Skin of body (tissue), 3 donors: ENCODE measurements at places on chromosomes 16 and 17.

- peak; percentile 54 for DNase-seq
Observed at GRCh38 chr16:69804297-69804696, 42.2 kb downstream of the WWP2 start.

GRCh38 chr17:8222380-8222629, 11.9 kb upstream of the AURKB start:
- no peak for DNase-seq

DNA sequence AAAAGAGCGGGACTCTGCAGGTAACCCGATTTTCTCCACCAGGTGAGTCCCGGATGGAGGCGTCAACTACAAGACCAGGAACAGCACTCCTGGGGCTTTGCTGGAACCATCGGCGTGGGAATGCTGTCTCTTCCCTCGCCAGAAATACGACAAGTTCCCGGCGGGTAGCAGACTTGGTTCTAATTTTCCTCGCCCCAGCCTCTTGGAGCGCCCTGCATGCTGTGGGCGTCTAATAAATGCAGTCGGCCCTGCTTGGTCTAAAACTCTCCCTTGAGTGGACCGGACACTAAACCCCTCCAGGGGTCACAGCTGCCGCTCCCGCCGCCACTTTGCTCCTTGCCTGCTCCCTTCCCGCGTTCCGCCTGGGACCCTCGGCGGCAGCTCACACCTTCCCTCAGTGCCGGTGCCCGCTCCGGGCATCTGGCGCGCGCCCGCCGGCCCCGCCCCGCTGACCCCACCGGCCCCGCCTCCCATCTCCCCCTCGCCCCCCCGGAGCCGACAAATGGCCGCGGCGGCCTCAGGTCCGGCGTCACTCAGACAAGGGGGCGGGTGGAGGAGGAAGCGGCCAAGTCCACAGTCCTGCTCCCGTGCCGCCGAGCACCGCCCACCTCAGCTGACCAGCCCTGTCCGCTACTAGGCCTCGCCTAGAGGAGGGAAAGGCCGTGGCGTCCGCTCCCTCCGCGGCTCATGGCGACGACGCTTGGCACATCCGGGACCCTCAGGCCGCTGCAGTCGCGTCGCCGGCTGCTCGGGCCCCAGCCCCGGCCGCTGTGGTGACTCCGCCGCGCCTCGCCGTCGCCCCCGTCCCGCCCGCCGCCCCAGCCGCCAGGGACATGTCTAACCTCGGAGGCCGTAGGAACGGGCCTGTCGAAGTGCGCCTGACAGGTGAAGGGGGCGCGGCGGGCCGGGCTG, 65.8 kb downstream of the KPNA2 start:
- peak; percentile 58 for DNase-seq

DNA sequence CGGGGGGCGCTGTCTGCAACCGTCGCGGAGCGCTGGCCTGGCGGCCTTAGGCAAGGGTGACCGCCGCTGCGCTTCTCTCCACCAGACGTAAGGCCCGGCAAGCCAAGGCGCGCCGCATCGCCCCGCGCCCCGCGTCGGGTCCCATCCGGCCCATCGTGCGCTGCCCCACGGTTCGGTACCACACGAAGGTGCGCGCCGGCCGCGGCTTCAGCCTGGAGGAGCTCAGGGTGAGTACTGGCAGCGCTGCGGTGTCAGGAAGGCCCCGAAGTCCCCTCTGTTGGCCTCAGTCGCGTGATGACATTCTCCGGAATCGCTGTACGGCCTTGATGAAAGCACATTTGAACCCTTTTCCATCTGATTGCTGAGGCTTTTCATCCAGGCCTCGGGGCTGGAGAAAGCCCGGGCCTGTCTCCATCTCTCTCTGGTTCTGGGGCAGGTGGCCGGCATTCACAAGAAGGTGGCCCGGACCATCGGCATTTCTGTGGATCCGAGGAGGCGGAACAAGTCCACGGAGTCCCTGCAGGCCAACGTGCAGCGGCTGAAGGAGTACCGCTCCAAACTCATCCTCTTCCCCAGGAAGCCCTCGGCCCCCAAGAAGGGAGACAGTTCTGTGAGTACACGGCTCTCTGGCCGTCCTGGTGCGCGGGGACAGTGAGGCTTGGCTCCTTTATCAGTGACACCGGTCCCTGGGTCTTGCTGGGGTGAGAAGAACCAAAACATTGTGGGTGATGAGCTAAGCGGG, 831 bp downstream of the RPL13 start:
- no peak for DNase-seq

- no peak for DNase-seq
Observed at GRCh38 chr17:55743103-55743679, 7.7 kb upstream of the PCTP start.

DNA sequence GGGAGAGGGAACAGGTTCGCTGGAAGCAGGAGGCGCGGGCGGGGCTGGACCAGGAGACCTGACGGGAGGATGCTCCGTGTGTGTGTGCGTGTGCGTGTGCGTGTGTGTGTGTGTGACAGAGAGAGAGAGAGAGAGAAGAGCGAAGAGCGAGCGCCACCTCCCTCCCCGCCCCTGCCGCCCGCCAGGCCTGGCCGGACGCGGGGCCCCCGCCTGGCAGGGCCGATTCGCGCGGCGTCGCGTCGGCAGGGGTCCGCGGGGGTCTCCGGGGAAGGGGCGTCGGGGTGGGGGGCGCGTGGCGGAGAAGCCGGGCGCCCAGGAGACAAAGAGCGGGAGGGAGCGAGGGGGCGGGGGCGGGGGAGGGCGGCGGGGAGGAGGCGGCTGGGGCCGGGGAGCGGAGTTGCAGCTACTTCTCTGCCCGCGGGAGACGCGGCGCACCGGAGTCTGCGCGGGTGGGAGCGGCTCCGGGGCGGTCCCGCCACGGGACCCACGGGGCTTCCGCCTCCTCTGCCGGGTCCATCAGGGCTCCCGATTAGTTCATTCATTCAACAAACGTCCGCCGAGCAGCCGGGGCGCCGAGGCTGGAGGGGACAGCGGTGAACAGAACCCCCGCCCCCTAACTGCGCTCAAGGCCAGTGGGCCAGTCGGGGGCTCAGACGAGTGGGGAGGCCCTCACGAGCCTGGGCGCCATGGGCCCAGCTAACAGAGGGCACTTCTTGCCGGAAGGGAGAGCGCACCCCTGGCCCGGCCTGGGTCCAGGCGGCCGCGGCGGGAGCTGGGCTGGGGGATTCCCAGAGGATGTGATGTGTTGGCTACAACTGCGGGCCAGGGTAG, at the start of gene SAMD14:
Gene SAMD14 (minus strand): TSS at position 433 of the 831 bp plus-strand sequence. CDS start 5,201 bp downstream, outside the sequence.
- DNase-seq, result no peak

GRCh38 chr16:77679901-77680300, 42.4 kb upstream of the NUDT7 start:
- peak; percentile 72 for DNase-seq

DNA sequence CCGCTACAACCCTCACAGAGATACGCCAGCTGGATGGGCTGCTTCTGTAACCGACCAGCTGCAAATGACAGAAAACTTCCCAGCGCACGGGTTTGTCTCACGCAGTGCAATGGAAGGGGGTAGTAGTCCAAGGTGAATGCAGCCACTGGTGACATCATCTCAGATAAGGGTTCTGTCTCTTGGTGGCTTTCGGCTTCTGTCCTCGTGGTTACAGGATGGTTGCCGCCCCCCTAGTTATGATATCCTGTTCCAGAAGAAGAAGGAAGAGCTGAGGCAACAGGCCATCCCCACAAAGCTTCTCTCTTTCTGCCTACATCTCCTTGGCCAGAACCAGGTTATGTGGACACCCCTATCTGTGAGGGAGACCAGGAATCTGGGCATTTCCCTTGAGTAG, 40.3 kb upstream of the BAHCC1 start:
- DNase-seq, result no peak

DNA sequence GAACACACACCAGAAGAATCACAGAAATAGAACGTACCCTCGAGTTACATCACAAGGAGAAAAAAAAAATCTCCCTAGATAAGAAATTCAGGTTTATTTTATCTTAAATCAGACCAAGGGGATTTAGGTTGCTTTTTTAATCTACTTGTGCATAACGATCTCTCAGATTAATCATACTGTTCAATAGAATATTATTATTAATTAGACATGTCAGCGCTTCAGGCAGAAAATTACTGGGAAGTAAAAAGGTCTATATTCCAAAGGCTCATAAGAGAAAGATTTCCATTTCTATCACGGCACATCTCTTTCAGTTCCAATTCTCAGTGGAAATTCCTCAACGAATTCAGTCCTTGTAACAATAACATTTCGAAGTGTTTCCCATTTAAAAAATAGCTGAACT, 77.7 kb upstream of the PSMD7 start:
- no peak for DNase-seq

DNA sequence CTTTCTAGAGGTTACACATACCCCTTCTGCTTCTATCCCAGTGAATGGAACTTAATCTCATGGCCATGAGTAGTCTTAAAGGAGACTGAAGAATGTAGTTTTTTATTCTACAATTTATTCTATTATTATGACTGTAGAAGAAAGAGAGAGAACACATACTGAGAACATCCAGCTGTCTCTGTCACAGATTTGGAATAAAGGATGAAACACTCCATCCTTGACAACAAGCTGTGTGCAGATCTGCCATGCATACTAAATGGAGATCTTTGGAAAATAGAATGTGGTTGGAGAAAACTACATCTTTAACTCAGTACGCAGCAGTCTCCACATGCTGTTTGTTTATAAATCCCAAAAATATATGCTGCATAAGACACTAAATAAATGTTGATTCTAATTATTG, 54.1 kb upstream of the NUDT7 start:
- DNase-seq, result no peak

GRCh38 chr16:74997042-74997491, 1.8 kb upstream of the ZNRF1 start:
- no peak for DNase-seq

- no peak for DNase-seq
Observed at GRCh38 chr17:39271546-39271945, 45.8 kb upstream of the STAC2 start.

- DNase-seq, result no peak
Observed at GRCh38 chr17:48294020-48294805, 135.8 kb downstream of the SKAP1 start.

- DNase-seq, result no peak
Observed at GRCh38 chr17:16407911-16408588, 7.3 kb upstream of the TRPV2 start.

- no peak for DNase-seq
Observed at GRCh38 chr17:77555121-77555591, 403.3 kb upstream of the TNRC6C start.

DNA sequence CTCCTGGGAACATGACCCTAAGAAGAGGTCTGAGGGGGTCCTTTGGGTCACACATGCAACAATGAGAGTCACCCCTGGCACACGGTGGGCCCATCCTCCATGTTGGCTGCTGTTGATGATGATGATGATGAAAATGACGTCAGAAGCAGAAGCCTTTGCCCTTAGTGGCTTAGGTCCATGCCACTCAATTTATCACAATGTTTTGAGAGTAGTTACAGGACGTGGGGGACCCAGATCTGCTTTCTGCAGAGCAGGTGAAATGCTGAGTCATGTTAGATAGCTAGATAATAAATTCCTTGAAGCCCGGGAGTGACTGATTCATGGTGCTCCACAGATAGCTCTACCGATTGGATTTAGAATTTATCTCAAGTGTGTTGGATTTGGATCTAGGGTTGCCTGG, 53.9 kb downstream of the VPS35L start:
- no peak for DNase-seq

DNA sequence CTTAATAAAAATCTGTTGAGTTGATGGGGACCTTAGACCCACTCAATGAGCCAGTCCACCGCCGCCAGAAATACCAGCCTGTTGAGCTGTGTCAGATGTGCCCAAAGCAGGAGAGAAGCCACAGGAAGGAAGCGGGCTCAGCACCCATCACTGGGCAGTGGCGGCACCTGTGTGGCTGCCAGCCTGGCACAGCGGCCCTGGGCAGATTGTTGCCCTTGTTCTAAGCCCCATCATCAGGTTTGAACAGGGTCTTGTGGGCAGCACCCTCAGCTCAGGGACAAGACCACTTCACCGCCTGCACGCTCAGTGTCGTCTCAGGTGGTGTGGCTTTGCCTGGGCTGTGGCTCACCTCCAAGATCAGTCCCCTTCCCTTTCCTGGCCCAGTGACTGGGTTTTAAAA, 9.3 kb downstream of the ENDOV start:
- no peak for DNase-seq

DNA sequence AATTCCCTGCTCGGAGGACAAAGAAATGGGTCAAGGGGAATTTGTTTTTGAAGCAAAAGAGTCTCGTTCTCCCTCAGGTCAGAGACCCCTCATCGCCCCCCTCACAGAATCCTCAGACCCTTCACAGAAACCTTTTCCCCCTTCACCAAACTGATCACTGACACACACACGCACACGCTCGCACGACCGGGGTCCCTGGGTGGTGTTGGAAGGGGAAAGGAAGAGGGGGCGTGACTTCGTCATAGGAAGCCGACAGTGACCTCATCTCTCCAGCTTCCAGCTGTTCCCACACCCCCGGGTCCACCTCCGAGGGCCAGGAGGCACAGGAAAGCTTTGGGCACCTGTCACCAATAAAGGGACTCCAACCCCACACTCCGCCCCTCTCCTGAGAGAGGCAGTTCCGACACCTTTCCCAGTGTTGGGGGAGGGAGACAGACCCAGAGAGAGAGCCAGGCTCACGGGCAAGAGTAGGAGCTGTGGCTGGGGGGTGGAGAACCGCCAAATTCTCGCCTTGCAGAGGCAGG, 1.2 kb downstream of the ASGR1 start:
- no peak for DNase-seq

- no peak for DNase-seq
Observed at GRCh38 chr16:84509032-84509950, 4.8 kb upstream of the MEAK7 start.

DNA sequence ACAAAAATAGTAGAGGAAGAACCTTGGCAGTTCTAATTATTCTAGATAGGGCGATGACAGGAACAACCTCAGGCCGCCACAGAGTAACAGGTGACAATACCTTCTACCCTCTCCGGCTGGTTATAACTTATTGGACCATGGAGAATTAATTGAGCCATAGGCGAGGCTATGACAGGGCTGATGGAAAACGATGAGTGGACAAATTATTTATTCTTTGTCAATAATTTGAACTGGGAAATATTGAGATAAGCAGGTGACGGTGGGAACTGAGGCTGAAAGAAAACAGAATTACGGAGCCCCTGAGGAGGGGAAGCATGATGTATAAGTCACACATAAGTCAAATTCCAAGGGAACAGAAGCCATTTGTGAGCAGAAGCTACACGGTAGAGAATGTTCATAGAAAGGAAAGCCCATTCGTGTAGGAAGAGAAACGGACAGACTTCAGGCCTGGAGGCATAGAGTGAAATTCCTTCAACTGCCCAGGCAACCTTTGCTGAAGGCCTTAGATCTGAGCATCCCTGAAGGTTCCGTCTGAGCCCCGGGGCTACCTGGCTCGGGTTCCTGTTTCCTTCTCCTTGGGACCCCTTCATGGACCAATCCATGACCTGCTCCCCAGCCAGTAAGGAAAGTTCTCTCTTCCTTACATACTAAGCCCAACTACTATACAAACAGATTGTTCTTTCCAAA, 158.1 kb downstream of the MAP2K4 start:
- no peak for DNase-seq

- DNase-seq, result no peak
Observed at GRCh38 chr17:17865035-17865434, 28.2 kb upstream of the SREBF1 start.

- no peak for DNase-seq
Observed at GRCh38 chr16:67241008-67241900, 6.0 kb downstream of the FHOD1 start.

DNA sequence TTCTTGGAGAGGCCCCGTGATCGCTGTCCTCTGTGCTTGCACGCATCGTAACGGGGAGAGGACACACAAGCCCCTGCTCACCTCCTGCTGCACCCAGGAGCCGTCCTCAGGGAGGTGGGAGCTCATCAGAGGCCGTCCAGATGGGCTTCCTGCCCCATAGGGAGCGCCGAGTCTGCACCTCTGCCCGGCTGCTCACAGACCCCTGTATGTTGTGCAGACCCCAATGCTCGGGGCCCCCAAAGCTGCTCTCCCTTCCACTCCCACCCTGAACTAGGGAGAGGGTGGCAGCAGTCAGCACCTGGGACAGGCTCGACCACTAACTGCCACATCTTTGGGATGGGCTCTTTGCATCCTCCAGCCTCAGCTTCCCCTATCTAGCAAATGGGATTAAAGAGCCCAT, 4.4 kb upstream of the ZNF469 start:
- DNase-seq, result no peak
